ENCODE measurements at places on chromosomes 6 and 20. TPM values are rescaled to one million over a fixed set of nuclear protein-coding genes. Genes with fewer than 3 reads are reported as not detected.

CST11 gene
- not detected for polyA plus RNA-seq

THBD gene
- 4.2 TPM for polyA plus RNA-seq

BPIFB1 gene
- not detected for polyA plus RNA-seq

SNX9 gene
- polyA plus RNA-seq, result 39.7 TPM

SLC17A2 gene
- polyA plus RNA-seq, result 0.86 TPM

KIF6 gene
- 6.6 TPM for polyA plus RNA-seq

CCDC167 gene
- polyA plus RNA-seq, result 23.3 TPM

AIF1 gene
- polyA plus RNA-seq, result 60.5 TPM

PRDM13 gene
- not detected for polyA plus RNA-seq

PLN gene
- polyA plus RNA-seq, result 4.8 TPM

FOXC1 gene
- polyA plus RNA-seq, result 81.3 TPM

NRN1 gene
- polyA plus RNA-seq, result 3.6 TPM

Measured in left kidney (tissue), 8 donors.